Endodermal cell (in vitro differentiated cells): ENCODE measurements at places on chromosomes 5 and 9. TPM values are rescaled to one million over a fixed set of nuclear protein-coding genes. Genes with fewer than 3 reads are reported as not detected.

DNA sequence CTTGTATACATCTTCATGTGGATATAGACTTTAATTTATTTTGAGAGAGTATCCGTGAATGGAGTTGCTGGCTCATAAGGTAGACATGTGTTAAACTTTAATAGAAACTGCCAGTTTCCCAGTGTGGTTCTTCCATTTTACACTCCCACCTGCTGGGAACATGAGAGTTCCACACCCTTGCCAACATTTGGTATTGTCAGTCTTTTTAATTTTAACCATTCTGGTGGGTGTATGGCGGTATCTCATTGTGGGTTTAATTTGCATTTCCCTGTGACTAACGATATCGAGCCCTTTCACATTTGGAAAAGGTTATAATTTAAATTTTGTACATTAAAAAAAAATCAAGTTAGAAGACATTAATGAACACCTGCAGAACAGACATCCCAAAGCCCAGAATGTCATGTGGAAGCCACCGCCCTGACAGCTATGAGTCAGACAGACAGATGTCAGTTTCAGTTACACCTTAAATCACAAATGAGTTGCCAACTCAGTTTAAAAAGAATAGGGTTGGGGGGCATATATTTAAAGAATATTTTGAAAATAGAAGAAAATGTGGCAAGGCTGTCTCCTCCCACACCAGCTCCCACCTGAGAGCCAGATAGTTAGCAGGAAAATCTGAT lies 36.9 kb downstream of the ANKRD33B start:
- no peak overlapping the region for H3K27ac ChIP-seq
- no peak overlapping the region for H3K4me3 ChIP-seq
- H3K36me3 ChIP-seq, result peaks cover 2% of the 10 kb centered on the region

GRCh38 chr5:58458141-58458742 lies 1.6 kb downstream of the PLK2 start:
- H3K4me3 ChIP-seq, result peak overlapping the region; percentile 98
- no peak for DNase-seq
- peaks cover 50% of the 10 kb centered on the region for H3K36me3 ChIP-seq
- no peak overlapping the region for H3K27ac ChIP-seq

DNA sequence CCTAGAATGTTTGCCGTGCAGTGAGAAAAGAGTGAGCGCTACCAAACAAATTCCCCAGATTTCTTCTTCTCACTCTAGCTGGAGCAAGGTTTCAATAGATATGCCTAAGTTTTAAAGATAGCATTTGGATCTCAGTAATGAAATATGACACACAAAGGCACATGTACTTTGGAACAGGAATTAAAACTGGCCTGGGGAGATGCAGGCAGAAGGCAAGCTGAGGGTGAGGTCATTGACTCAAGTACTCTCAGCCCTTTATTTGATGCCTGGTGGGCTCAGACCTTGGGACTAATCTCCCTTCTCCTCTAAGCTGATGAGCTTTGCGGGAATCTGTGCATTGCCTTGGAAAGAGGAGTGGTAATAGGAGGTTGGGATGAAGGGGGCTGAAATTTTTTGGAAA lies 323.3 kb upstream of the SLC30A5 start:
- H3K4me3 ChIP-seq, result no peak overlapping the region
- H3K36me3 ChIP-seq, result no peaks in the 10 kb centered on the region
- DNase-seq, result no peak
- no peaks in the 10 kb centered on the region for H3K27me3 ChIP-seq

DNA sequence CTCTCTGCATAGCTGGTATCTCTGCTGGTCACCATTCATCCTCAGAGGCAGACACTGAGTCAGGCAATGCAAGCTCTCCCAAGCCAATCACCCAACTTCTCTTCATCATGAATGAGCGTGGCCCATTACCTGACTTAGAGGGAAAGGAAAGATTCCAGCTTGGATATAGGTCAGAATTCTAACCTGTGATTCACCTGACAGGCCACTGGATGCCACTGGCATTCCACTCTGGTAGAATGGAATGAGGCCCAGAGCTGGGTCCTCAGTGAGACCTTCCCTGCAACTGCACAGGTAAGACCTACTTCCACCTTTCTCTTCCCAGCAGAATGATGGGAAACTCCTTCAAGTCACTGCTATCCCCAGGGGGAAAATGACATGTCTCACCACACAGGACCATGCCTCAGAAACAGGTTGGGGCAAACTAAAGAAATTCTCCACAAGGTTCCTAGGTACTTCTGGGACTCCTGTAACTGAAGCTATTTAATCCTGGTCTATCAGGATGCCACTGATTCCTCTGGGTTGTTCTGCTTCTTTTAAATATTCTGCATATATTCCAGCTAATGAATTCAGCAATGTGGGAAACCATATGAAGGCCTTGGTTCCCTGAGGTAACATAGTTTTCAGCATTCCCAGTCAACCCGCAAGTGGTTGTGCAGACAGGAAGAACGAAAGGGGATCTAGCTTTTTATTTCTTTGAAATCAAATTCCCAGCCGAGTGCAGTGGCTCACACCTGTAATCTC lies 62.0 kb downstream of the SUSD1 start:
- no peak overlapping the region for H3K27ac ChIP-seq
- no peaks in the 10 kb centered on the region for H3K36me3 ChIP-seq
- DNase-seq, result peak; percentile 83
- H3K27me3 ChIP-seq, result no peaks in the 10 kb centered on the region
- no peaks in the 10 kb centered on the region for H3K4me1 ChIP-seq

- peaks cover 35% of the 10 kb centered on the region for H3K36me3 ChIP-seq
- no peak overlapping the region for H3K4me3 ChIP-seq
- H3K27ac ChIP-seq, result no peak overlapping the region
Observed at GRCh38 chr5:36982146-36982545, 105.6 kb downstream of the NIPBL start.

GRCh38 chr9:130064621-130065020 lies 10.9 kb downstream of the GPR107 start:
- H3K27ac ChIP-seq, result no peak overlapping the region
- no peaks in the 10 kb centered on the region for H3K4me1 ChIP-seq
- H3K36me3 ChIP-seq, result peaks cover 4% of the 10 kb centered on the region
- H3K27me3 ChIP-seq, result no peaks in the 10 kb centered on the region
- H3K4me3 ChIP-seq, result no peak overlapping the region

DNA sequence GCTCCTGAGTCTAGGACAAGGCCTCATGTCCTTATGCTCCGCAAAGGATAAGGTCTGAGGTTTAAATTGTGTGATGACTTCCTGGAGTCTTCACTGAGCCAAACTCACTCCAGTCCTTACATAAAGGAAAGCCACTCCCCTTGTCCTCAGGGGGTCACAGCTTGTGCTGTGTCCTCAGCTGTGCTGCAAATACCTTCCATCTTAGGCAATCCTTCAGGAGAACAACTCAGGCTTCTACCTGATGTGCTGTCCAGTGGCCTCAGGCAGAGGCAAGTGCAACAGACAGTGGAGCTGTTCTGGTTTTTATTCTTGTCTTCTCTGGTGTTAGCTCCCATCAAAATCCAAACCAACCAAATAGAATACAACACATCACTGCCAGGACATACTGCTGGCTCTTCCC lies 151.5 kb downstream of the TAF11L14 start:
- H3K27ac ChIP-seq, result no peak overlapping the region
- DNase-seq, result peak; percentile 68
- no peaks in the 10 kb centered on the region for H3K4me1 ChIP-seq
- no peaks in the 10 kb centered on the region for H3K27me3 ChIP-seq

DNA sequence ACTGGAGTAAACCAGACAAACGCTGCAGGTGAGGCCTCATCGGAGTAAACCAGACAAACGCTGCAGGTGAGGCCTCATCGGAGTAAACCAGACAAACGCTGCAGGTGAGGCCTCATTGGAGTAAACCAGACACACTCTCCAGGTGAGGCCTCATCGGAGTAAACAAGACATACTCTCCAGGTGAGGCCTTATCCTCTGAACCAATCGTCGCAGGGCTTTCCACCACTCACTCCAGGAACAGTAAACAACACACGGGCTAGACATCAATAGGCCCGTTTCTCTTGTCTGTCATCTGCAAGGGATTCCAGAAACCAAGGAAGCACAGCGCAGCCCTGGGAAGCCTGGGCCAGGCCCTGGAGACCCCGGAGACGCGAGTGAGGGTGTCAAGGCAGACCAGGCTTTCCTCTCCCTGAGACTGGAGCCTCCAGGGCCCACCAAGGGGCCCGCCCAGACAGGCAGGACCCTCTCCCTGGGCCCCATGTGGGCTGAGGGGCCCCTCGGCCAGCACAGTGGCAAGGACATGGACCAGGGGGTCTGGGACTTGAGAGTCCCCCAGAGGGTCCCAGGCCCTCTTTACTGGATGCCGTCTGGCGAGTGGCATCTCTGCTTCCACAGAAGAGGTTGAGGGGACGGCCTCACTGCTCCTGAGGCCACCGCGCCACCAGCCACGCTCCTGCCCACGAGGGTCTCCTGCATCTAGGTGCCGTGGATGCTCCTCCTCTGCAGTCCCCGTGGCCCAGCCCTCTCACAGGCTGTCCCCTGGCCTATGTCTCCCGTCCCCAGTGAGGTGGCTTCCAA lies 26.4 kb upstream of the NSMF start:
- no peak overlapping the region for H3K4me3 ChIP-seq
- no peak overlapping the region for H3K27ac ChIP-seq
- no peaks in the 10 kb centered on the region for H3K4me1 ChIP-seq
- no peak for DNase-seq

- H3K4me3 ChIP-seq, result no peak overlapping the region
- H3K27ac ChIP-seq, result no peak overlapping the region
- H3K36me3 ChIP-seq, result no peaks in the 10 kb centered on the region
- H3K4me1 ChIP-seq, result no peaks in the 10 kb centered on the region
- DNase-seq, result no peak
Observed at GRCh38 chr5:39430461-39430860, 5.7 kb upstream of the DAB2 start.

- H3K4me1 ChIP-seq, result no peaks in the 10 kb centered on the region
- no peaks in the 10 kb centered on the region for H3K27me3 ChIP-seq
- H3K4me3 ChIP-seq, result no peak overlapping the region
- no peak for DNase-seq
- H3K36me3 ChIP-seq, result no peaks in the 10 kb centered on the region
Observed at GRCh38 chr5:142641711-142642110, 44.2 kb downstream of the FGF1 start.

DNA sequence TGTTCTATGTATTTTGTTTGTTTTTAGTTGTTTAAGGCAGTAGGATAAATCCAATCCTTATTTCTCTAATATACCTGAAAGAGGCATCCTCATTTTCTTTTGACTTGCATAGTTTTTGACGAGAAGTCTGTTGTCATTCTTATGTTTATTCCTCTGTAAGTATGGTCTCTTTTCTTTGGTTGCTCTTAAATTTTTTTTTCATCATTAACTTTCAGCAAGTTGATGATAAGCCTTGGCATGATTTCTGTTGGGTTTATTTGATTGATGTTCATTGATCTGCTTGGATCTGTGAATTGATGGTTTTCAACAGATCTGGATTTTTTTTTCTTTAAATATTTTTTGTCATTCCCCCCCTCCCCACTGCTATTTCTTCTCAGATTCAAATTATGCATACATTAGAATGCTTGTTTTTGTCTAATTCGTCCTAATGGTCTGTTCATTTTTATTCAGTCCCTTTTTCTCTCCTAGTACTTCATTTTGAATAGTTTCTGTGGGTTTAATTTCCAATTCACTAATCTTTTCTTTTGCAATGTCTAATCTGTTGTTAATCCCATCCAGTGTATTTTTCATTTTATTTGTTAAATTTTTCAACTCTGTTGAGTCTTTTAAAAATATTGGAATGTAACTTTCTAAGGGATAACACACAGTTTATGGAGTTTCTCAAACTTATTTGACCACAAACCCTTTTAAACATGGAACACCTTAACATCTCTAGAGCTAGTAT lies 495.9 kb downstream of the CSNK1G3 start:
- H3K27me3 ChIP-seq, result peaks cover 11% of the 10 kb centered on the region
- no peaks in the 10 kb centered on the region for H3K4me1 ChIP-seq
- H3K36me3 ChIP-seq, result no peaks in the 10 kb centered on the region
- H3K27ac ChIP-seq, result no peak overlapping the region
- no peak for DNase-seq
- H3K4me3 ChIP-seq, result peak overlapping the region; percentile 0

DNA sequence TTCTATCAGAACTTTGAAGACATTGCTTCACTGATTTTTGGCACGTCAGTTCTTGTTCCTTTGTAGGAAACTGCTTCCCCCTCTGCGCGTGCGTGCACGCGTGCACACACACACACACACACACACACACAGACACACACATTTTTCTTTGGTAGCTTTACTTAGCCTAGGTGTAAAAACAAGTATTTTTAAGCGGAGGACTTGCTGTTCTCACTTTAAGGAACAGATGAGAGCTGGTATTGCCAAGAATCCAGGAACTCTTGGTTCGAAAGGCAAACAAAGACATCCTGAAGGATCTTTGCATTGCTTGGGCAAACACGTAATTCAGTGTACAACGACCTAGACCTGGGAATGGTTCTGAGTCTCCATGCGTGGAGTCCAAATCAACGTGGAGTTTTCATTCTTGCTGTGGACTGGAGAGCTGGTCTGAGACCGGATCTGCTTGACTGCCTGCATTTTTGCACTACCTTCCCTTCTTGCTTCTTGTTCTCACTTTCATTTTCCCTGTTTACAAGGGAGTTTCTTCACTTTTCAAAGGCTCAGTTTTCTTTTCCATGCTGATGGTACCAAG lies 8.2 kb downstream of the TMEM268 start:
- no peaks in the 10 kb centered on the region for H3K4me1 ChIP-seq
- peaks cover 6% of the 10 kb centered on the region for H3K36me3 ChIP-seq
- no peak for DNase-seq
- H3K4me3 ChIP-seq, result no peak overlapping the region
- no peaks in the 10 kb centered on the region for H3K27me3 ChIP-seq

DNA sequence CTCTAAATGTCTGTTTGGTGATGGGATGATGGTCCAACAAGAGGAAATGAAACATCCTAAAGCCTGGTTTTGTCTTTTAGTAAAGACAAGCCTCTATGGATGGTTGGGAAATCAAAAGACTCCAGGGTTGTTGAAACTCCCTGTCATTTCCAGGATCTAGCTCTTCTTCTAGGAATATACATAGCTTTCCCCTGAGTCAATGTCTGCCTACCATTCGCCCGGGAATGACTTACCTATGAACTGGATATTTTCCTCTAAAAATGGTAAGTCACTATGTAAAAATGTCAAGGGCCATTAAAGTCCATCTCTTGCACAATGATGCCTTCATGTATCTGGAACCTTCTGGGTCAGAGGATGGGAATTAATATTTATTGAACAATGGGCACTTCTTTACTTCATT lies 11.1 kb upstream of the KIF12 start:
- H3K27me3 ChIP-seq, result peaks cover 32% of the 10 kb centered on the region
- no peak overlapping the region for H3K4me3 ChIP-seq
- H3K27ac ChIP-seq, result no peak overlapping the region

DNA sequence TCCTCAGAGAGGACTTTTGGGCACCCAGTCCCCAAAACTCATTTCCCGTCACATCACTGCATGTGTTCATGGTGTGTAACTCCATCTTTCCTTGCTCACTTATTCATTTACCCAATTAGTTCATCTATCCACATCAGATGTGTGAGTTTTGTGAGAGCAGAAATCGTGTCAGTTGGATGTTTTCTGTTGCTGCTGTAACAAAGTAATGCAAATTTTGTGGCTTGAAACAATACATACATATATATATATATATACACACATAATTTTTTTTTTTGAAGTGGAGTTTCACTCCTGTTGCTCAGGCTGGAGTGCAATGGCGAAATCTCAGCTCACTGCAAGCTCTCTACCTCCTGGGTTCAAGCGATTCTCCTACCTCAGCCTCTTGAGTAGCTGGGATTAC lies 70.5 kb upstream of the BOD1 start:
- H3K27me3 ChIP-seq, result no peaks in the 10 kb centered on the region
- H3K36me3 ChIP-seq, result no peaks in the 10 kb centered on the region
- H3K4me1 ChIP-seq, result peaks cover 12% of the 10 kb centered on the region
- no peak for DNase-seq
- H3K4me3 ChIP-seq, result no peak overlapping the region

Gene FAT2
- total RNA-seq, result not detected in 3 replicates

Gene NAIP
- 3.5 to 10.2 TPM (median 9.3 TPM) in 3 replicates for total RNA-seq

Gene FAM221B
- total RNA-seq, result not detected in 3 replicates

Gene TTC16
- 0.09 TPM in 1 of 2 replicates, not detected in the other for total RNA-seq
